K562 (cell line): ENCODE measurements at places on chromosomes 1 and 21. TPM values are rescaled to one million over a fixed set of nuclear protein-coding genes. Genes with fewer than 3 reads are reported as not detected.

Gene ERRFI1
- polyA plus RNA-seq, result 0.80 and 2.0 TPM in 2 replicates

Gene OR10J4
- polyA plus RNA-seq, result not detected in 2 replicates

Gene KISS1
- not detected in 2 replicates for polyA plus RNA-seq

Gene SPRR2G
- polyA plus RNA-seq, result not detected in 2 replicates

Gene FAM78B
- polyA plus RNA-seq, result 0.33 and 0.86 TPM in 2 replicates

Gene GPR52
- 0.31 TPM in 1 of 2 replicates, not detected in the other for polyA plus RNA-seq
